ENCODE measurements at places on chromosomes 5 and 9. TPM values are rescaled to one million over a fixed set of nuclear protein-coding genes. Genes with fewer than 3 reads are reported as not detected.

GABRA1 gene
- not detected for total RNA-seq

PCDHGB3 gene
- total RNA-seq: 1.8 TPM

GFPT2 gene
- 41.0 TPM for total RNA-seq

CDKN2B gene
- total RNA-seq: 21.8 TPM

KIF24 gene
- 0.70 TPM for total RNA-seq

Data from pericardium fibroblast (primary cell).